AG04450 (cell line): ENCODE measurements at places on chromosomes 7 and 10. TPM values are rescaled to one million over a fixed set of nuclear protein-coding genes. Genes with fewer than 3 reads are reported as not detected.

DNA sequence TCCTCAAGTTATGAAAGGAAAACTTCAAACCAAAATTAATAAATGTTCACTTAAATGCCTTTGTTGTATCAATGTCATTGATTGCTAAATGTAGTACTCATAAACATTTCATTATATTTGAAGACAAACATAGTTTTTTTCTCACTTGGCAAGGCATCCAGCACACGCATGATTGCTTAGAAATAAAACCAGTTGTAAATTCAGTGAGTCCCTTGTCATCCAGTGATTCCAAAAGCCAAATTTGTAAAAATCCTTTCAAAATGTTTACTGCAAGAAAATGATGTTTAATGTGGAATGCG is 6.1 kb upstream of the NEURL1 start:
- DNase-seq, result no peak

DNA sequence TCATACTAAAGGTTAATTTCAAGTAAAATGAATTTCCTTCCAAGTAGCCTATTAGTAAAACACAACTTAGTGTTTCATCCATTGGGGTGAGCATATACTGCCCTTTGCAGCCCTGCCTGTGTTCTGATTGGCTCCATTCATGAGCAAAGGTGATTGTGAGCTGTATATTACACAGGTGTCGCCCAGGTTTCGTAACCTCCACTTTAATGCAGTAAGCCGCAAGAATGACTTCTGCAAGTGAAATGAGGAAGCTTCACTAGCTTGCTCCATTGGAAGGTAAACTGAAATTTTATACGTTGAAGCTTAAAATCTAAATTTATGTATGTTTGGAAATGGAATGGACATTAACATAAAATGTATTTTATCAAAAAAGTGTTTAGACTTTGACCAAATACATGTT is 24.4 kb downstream of the MTURN start:
- no peak for DNase-seq

DNA sequence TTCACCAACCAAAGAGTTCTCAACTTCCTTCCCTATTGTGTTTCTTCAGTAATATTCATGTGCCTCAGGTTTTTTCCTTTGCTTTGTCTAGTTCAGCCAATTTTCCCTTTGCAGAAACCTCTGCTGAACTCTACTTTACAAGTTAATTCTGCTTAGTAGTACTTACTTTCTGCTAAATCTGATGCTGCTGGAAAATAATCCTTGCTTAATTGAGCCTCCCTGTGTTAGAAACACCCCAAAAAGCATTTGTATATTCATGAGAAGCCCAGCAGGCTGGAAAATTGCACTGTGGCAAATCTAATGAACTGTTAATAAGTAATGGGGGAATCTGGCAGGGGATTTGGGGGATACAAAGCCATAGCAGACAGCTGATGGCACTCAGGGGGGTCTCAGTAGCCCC is 78.5 kb downstream of the CDCA7L start:
- DNase-seq, result no peak

Gene MSMB
- polyA plus RNA-seq, result not detected in 2 replicates

Gene UCN3
- polyA plus RNA-seq, result not detected in 2 replicates
